ENCODE measurements at places on chromosomes 12 and 14. TPM values are rescaled to one million over a fixed set of nuclear protein-coding genes. Genes with fewer than 3 reads are reported as not detected.

The MAP1LC3B2 gene
- total RNA-seq = 1.7 TPM

The B4GALNT3 gene
- total RNA-seq = 0.66 TPM

The PTPN6 gene
- 467 TPM for total RNA-seq

The CATSPERB gene
- 0.18 TPM for total RNA-seq

The KRT77 gene
- not detected for total RNA-seq

The SPX gene
- total RNA-seq = 0.42 TPM

The WNT1 gene
- total RNA-seq = not detected

The FAM186B gene
- 0.14 TPM for total RNA-seq

The HAL gene
- total RNA-seq = 0.56 TPM

The PIWIL1 gene
- total RNA-seq = not detected

The ZDHHC22 gene
- total RNA-seq = not detected
